ENCODE measurements at places on chromosomes 11 and 22. TPM values are rescaled to one million over a fixed set of nuclear protein-coding genes. Genes with fewer than 3 reads are reported as not detected.

The TXNRD2 gene
- 11.6 TPM for total RNA-seq

The C11orf16 gene
- 0.25 TPM for total RNA-seq

The PKNOX2 gene
- 5.4 TPM for total RNA-seq

The AGBL2 gene
- total RNA-seq = 0.25 TPM

The TSSK2 gene
- not detected for total RNA-seq

The CNTN5 gene
- total RNA-seq = 6.9 TPM

The SAC3D1 gene
- 3.0 TPM for total RNA-seq

The PDGFB gene
- total RNA-seq = 4.4 TPM

The PPP2R1B gene
- 18.9 TPM for total RNA-seq

The MISFA gene
- total RNA-seq = 0.74 TPM

The MMP13 gene
- 0.25 TPM for total RNA-seq

The RIC3 gene
- total RNA-seq = 23.1 TPM

The CSKMT gene
- 3.9 TPM for total RNA-seq

The OAF gene
- total RNA-seq = 1.2 TPM

The METTL15 gene
- total RNA-seq = 12.3 TPM

The BATF2 gene
- total RNA-seq = not detected

The MS4A6A gene
- 0.98 TPM for total RNA-seq

The LRRC10B gene
- total RNA-seq = 2.5 TPM

The GAL3ST3 gene
- total RNA-seq = 10.3 TPM

The VSIG10L2 gene
- not detected for total RNA-seq

The B3GAT3 gene
- 15.7 TPM for total RNA-seq

The OR4S2 gene
- total RNA-seq = not detected

The SAA2 gene
- total RNA-seq = not detected

The ILK gene
- 42.5 TPM for total RNA-seq

The C22orf15 gene
- total RNA-seq = 0.25 TPM

The PIK3IP1 gene
- total RNA-seq = 17.5 TPM

The TBX10 gene
- total RNA-seq = not detected

The MS4A15 gene
- not detected for total RNA-seq

The OVOL1 gene
- under 0.01 TPM for total RNA-seq

The OR5AR1 gene
- not detected for total RNA-seq

The C11orf42 gene
- total RNA-seq = not detected

The CRYBB1 gene
- total RNA-seq = 0.74 TPM

The HEPHL1 gene
- total RNA-seq = not detected

The MGAT3 gene
- 25.6 TPM for total RNA-seq

The TTLL12 gene
- 26.1 TPM for total RNA-seq

The DGCR8 gene
- 24.8 TPM for total RNA-seq

The SAAL1 gene
- 21.9 TPM for total RNA-seq

The MUC5AC gene
- total RNA-seq = 0.25 TPM

The KRTAP5-2 gene
- not detected for total RNA-seq

The ADM2 gene
- total RNA-seq = under 0.01 TPM

All from temporal lobe (tissue), 4 donors.